ENCODE measurements at places on chromosomes 16 and 17. TPM values are rescaled to one million over a fixed set of nuclear protein-coding genes. Genes with fewer than 3 reads are reported as not detected.

- no peak for DNase-seq
Measured at GRCh38 chr16:58425756-58426494, 33.7 kb downstream of the GINS3 start.

GRCh38 chr17:56786989-56787482, 46.7 kb downstream of the C17orf67 start:
- DNase-seq, result peak; percentile 93

DNA sequence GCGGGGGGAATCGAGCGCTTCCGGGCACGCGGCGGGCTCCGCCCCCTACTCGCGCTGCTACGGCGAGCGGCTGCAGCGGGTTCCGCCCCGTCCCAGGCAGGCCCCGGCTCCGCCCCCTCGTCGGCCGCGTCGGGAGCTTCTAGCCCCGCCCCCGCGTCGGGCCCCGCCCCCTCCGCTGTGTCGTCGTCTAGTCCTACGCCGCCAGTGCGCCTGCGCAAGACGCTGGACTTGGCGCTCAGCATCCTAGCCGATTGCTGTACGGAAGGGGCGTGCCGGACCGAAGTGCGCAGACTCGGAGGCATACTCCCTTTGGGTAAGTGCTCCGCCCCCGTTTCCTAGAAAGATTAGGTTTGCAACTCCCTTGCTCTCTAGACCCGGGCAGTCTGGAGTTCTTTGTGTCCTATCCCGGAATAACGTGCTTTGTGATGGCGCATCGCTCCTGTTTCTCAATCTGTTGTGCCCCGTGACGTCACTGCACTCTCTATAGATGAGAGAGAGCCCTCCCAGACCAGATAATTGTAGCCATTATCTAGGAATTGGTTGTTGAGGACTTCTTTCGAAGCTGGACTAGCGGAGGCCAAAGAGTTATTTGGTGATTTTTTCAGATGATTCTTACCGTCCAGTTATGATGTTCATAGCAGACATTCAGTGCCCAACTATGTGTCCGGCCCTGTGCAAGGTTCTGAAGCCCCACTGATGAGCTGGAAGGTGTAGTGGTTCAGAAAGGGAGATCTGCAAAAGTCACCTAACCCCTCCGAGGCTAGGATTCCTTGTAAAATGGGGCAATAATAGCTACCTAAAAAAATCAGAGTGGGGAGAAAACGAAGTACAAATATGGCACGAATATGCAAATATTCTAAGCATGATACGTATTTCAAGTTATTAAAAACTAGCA, 633 bp downstream of the ARMC5 start:
- peak; percentile 99 for DNase-seq

DNA sequence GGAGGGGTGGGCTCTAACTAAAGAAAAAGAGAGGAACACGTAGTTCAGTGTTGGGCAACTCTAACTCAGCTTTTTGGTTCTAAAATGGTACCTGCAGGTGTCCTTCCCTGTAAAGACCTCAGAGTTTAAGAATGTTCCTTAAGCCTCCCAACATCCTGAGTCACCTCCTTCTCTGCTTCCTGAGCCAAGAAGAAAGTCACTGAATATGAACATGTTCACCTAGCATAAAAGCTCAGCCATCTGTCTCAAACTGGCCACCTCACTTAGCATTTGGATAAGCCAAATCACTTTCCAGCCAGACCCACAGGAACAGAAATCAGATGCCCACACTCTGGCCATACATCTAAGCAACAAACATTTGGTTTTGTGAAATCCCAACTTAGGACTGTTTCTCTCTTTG, 3.7 kb downstream of the TMEM98 start:
- DNase-seq, result no peak

The DUSP3 gene
- polyA plus RNA-seq, result 54.0 TPM

GRCh38 chr17:65228287-65228686, 91.1 kb downstream of the RGS9 start:
- no peak for DNase-seq

DNA sequence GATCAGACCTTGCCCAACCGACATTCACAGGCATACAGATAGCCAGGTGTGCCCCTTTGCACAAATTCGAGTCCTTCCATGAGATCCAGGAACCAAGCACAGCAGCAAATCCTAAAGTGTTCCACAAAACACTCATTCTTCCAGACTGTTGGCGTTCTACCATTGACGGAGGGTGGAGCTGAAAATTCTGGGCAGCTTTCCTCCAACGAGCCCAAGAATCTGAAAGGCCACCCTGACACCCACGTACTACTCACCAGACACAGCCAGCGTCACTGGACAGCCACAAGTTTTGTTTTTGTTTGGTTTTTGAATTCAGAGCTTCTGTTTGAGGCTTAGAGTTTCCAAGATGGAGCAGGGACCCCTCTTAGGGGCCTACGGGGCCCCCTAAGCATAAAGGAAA, 83.8 kb downstream of the PMP22 start:
- no peak for DNase-seq

GRCh38 chr16:19479302-19479721, 42.6 kb downstream of the GDE1 start:
- DNase-seq, result no peak

The CD19 gene
- 0.05 TPM for polyA plus RNA-seq

GRCh38 chr16:57803134-57803990, 1.1 kb upstream of the KIFC3 start:
- DNase-seq, result no peak

The CTRB2 gene
- polyA plus RNA-seq, result not detected
